ENCODE measurements at places on chromosomes 13 and 19.
A peak's percentile ranks its signal among the peaks of the same experiment; 100 is the strongest.

GRCh38 chr19:37079238-37079637, 1.0 kb downstream of the ZNF420 start:
- no peak for DNase-seq

GRCh38 chr13:43058318-43058674, 34.9 kb downstream of the DNAJC15 start:
- no peak for DNase-seq

DNA sequence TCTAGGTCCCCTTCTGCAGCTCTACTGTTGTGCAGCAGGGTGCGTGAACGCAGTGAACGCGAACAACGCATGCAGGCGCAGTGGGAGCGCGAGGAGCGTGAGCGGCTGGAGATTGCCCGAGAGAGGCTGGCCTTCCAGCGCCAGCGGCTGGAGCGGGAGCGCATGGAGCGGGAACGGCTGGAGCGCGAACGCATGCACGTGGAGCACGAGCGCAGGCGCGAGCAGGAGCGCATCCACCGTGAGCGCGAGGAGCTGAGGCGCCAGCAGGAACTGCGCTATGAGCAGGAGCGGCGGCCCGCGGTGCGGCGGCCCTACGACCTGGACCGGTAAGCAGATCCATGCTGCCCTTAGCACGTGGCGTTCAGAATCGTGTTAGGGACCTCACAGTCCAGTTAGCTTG, 18.8 kb downstream of the MICOS13 start:
- no peak for DNase-seq

GRCh38 chr19:10808937-10809649, 26.9 kb downstream of the TMED1 start:
- DNase-seq = no peak

GRCh38 chr13:107721125-107721869, 494.0 kb downstream of the LIG4 start:
- no peak for DNase-seq

DNA sequence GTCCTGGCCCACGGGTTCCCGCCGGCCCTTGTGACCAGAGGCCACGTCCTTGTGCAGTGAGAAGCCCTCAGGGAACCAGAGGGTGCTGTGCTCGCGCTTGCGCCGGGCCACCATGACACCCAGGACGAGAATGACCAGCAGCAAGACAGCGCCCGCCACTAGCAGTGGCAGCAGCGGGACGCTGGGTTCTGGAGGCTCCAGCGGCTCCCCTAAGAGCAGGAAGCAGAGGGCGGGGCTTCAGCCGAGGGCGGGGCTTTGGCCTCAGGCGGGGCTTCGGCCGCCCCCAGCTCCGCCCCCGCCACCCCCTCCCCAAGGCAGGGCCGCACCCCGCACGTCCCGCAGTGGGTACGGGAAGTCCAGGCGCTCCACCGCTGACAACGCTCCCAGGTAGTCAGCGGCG, 30.4 kb downstream of the NOTCH3 start:
- no peak for DNase-seq

GRCh38 chr13:112069061-112069844, 2.3 kb downstream of the SOX1 start:
- peak; percentile 5 for DNase-seq

- DNase-seq = no peak
Observed at GRCh38 chr13:83498481-83499190, 383.6 kb downstream of the SLITRK1 start.

- no peak for DNase-seq
Observed at GRCh38 chr13:67860315-67860714, 630.2 kb upstream of the PCDH9 start.

- DNase-seq = no peak
Observed at GRCh38 chr19:3612330-3612729, 5.7 kb upstream of the TBXA2R start.

DNA sequence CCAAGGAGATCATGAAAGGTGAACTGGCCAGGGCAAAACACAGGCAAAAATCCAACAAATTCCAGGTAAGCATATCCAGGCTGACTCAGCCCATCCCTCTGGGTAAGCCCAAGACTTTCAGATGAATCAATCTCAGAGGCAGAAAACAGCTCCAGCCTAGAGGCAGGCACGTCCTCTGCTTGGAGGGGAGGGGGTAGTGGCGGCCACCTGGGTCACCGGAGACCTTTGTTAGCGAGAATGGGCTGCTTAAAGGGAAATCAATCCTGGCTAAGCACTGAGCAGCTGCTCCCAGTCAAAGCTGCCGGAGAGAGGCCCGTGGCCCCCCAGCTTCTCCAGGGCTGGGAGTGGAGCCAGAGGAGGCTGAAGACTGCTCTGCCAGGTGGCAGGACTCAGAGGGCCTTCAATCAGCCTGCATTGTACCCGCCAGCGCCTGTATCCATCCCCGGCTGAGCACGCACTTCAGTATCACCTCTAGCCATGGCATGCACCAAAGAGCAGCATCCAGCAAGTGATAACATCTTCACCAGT, 48.2 kb downstream of the PIN1 start:
- peak; percentile 22 for DNase-seq

GRCh38 chr19:45607071-45608029, 5.3 kb upstream of the GPR4 start:
- DNase-seq = peak; percentile 9

- DNase-seq = no peak
Observed at GRCh38 chr19:608155-609003, 18.7 kb downstream of the HCN2 start.

DNA sequence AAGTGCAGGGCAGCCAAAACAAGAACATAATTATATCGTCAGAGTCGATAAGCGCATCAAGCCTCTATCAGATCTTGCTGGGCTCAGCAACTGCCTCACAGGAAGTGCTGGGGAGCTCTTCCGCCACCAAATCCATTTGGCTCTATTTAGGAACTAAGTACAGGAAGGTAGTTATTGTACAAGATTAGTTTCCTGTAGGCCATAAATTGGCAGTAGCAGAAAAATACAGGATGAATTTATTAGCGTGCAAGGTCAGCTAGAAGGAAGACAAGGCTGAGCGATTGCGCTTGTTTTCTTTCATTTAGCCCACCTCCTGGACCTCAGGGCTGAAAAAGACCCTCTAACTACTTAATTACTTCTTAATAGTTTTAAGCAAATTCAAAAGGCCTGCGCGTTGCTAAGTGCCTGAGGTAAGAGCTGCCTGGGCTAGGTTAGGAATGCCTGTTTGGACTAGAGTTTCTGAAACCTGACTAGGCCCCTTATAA, 118.5 kb downstream of the IRS2 start:
- DNase-seq = no peak

GRCh38 chr19:19502808-19503602, 12.3 kb downstream of the TSSK6 start:
- DNase-seq = peak; percentile 44

DNA sequence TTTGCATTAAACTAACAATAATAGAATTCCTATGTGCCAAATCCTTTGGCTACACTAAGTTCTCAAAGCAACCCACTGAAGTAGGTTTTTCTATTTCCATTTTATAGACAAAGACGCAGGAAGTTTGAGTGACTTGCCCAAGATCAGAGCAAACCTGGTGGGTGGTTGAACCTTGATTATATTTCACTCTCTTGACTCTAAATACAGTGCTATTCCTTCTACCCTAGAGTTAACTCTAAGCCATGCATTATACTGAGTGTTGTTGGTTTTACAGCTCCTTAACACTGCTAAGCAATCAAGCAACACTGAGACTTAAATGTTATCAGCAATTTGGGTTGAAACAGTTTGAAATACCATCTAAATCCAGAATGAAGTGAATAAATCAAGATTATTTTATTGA, 813.6 kb upstream of the GPC6 start:
- no peak for DNase-seq

DNA sequence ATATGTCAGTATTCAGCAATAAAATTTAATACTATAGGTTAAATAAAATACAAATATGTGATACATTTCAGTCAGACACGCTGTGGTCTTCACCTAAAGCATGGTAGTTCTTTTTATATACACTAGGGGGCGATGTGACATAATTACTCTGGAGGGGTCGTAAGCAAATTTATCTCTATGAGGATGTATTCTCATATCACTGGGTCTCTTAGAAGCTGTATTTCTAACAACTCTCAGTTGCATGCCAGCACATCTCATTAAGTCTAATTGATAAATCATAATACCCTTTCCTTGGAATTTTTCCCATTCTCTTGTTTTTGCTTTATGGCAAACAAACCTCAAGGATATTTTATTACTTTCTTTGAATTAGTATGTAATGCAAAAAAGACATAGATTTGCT, 3.9 kb upstream of the PCDH17 start:
- no peak for DNase-seq

DNA sequence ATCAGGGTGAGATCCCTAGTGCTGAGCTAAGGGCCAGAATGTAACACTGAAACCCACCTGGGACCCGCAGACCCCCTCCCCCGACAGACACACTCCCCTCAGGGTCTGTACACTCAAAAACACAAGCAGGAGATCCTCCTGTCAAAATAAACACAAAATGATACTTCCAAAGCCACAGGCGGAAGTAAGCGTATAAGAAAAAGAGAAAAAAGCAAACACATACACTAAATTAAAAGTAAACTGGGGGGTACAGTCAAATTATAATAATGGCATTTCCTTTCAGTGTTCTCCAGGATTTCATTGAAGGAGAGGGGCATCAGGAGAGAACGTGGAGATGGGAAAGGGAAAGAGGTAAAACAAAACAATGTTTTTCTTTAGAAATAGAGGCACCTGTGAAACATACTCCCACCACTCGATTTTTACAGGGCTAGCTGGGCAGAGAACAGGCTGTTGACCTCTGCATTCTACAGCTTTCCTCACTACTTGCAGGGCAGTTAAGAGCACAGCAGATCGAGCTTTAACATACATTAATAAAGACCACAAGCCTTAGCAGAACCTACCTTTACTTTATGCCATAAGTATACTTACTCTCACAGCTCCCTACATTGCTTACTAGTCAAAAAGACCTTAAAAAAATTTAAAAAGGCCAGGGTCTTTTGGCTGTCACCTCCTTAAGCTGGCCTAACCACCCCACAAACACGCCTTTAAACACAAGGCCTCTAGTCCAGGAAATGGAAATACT, 5.3 kb downstream of the ZIC5 start:
- DNase-seq = no peak

DNA sequence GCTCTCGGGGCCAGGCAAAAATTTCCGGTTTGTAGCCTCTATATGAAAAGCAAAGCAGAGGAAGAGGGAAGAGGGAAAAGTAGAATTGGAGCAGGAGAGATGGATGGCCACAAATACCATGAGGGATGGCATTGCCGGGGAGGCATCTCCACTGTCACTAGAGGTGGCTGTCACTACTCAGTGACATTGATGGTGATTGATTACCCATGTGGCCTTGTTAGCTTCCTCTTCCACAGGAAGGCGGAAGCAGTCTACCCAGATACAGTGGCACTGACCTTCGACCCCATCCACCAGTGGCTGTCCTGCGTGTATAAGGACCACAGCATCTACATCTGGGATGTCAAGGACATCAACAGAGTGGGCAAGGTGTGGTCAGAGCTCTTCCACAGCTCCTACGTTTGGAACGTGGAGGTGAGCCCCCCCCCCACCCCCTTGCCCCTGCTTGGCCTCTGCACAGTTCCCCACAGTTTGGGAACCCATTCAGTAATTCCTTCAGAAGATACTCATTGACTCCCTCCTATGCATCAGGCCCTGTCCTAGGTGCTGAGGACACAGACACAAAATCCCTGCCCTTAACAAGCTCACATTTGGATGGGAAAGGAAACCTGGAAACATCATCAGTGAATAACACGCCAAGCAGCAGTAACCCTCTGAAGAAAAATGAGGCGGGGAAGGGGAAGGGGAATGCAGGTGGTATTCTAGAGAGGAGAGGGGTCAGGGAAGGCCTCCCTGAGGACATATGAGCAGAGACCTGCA, 18.6 kb downstream of the WDR62 start:
- no peak for DNase-seq

DNA sequence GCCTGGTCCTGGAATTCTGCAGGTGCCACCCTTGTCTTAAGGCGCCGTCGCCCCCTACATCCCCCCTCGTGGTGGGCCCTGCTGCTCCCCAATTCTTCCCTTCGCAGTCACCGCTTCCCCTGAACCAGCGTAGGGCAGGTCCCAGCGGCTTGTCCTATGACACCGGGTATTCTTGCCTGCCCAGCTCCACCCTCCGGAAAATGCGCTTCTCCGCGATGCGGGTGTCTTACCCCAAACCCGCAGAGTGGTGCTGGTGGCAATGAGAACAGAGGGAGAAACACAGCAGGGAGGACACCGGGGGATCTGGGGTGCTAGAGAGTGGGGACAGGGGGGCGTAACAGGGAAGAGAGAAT, 9.0 kb downstream of the ZNF808 start:
- no peak for DNase-seq

GRCh38 chr13:53631511-53631910, 602.9 kb downstream of the OLFM4 start:
- no peak for DNase-seq

- DNase-seq = peak; percentile 61
Observed at GRCh38 chr13:73985783-73986182, 148.4 kb downstream of the KLF12 start.

DNA sequence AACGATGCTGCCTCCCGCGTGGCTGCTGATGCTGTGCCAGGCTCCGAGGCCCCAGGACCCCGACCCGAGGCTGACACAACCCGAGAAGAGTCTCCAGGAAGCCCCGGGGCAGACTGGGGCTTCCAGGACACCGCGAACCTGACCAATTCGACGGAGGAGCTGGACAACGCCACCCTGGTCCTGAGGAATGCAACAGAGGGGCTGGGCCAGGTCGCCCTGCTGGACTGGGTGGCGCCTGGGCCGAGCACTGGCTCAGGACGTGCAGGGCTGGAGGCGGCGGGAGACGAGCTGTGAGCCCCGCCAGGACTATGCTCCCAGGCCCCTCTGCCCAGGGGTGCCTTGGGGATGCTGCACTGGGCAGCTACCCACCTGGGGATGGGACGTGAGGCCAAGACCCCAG, 10.7 kb downstream of the SIRT6 start:
- no peak for DNase-seq

GRCh38 chr13:51021811-51022210, 89.3 kb downstream of the C13orf42 start:
- no peak for DNase-seq

DNA sequence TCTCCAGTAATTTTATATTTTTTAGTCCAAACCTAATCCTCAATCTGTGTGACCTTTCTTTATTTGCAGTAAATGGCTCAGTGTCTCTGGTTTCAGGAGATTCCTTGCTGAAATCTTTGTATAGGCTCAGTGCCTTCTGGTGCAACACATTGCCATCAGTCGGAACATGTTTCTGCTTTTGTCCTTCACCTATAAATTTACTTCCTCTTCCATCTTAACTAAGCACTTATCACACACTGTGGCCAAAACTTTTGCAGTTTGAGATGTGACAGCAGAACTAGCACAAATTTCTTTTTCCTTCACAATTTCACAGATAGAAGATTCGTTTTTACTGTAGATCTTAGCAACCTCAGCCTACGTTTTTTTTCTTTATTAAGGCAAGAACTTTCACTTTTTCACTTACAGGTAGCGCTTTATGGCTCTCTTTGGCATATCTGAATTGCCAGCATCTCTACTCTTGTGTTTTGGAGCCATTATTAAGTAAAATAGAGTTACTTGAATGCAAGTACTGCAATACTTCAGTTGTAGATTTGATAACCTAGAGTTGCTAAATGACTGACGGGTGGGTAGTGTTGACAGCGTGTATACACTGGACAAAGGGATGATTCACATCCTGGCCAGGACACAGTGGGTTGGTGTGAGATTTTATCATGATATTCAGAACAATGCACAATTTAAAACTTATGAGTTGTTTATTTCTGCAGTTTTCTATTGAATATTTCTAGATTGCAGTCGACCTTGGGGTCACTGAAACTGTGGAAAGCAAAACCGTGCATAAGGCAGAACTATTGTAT, 44.3 kb downstream of the NDFIP2 start:
- DNase-seq = no peak

- peak; percentile 98 for DNase-seq
Observed at GRCh38 chr19:34171539-34171876, 796 bp upstream of the LSM14A start.

- DNase-seq = no peak
Observed at GRCh38 chr13:113565526-113566226, 18.9 kb upstream of the TFDP1 start.

Measured in NCI-H2227 treated with DMSO at 0.1 percent for 48 hours (cell line).